ENCODE measurements at places on chromosomes 6 and 20. TPM values are rescaled to one million over a fixed set of nuclear protein-coding genes. Genes with fewer than 3 reads are reported as not detected.

Gene CRNKL1
- total RNA-seq, result 30.0 TPM

Gene DNAH8
- total RNA-seq, result 0.12 TPM

Gene TMEM200A
- total RNA-seq, result 13.6 TPM

Gene SIRPB1
- 0.96 TPM for total RNA-seq

Gene TMEM217
- 2.5 TPM for total RNA-seq

Gene SLC44A4
- total RNA-seq, result 17.5 TPM

Gene OR12D3
- total RNA-seq, result not detected

Gene FOXF2
- not detected for total RNA-seq

DNA sequence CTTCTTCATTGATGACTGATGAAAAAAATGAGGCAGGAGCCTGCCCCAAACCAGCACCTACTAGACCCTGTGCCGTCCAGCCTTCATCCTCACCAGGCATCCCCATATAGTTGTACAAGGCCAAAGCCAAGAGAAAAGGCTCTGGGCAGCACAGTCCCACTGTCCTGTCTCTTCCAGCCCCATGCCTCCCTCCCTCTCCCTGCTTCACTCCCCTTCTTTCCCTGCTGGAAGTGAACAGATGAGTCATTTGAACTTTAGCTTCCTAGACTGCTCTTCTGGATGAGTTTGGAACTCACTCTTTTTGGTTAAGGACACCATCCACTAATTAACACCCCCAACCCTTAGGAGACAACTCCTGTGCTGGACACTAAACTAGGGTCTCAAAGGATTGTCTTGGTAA is 235.2 kb downstream of the LRFN2 start:
- no peak overlapping the region for H3K4me3 ChIP-seq
- H3K36me3 ChIP-seq, result no peaks in the 10 kb centered on the region
- peaks cover 2% of the 10 kb centered on the region for H3K27me3 ChIP-seq
- peaks cover under 1% of the 10 kb centered on the region for H3K4me1 ChIP-seq
- DNase-seq, result peak; percentile 1

DNA sequence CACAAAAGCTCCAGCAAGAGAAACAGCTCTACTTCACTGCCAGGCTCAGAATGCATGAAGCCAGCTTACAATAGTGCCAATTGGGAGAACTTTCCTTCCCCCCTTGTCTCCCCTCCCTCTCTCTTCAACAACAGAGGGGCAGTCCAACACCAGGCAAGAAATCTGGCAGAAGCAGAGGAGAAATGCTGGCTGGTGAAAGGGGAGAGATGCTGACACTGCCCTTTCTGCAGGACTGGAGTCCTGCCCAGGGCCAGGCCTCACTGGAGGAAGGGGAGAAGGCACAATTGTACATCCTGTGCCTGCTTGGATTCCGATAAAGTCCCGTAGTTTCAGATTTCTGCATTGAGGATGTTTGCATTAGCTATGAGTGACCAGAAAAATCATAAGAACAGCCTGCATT is 148.6 kb downstream of the LRRC1 start:
- peaks cover 4% of the 10 kb centered on the region for H3K27me3 ChIP-seq
- H3K36me3 ChIP-seq, result peaks cover 1% of the 10 kb centered on the region
- H3K27ac ChIP-seq, result no peak overlapping the region
- no peak overlapping the region for H3K4me3 ChIP-seq
- H3K4me1 ChIP-seq, result no peaks in the 10 kb centered on the region

DNA sequence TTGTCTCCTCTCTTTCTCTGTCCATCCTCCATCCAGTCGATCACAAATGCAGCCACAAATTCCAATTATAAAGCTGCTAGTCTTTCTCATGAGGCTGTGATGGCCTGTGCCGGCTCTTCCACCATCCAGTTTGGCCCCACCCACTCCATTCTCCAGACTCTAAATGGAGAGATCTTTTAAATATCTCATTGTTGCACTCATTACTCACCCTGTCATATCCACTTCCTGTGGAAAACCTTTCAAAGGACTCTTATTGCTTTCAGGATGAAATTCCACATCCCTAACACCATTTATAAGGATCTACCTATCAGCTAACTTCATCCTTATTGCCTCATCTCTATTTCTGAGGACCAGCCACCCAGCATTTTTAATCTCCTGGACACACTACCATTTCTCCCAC is 70.6 kb downstream of the NRN1 start:
- peaks cover 3% of the 10 kb centered on the region for H3K27me3 ChIP-seq
- H3K4me1 ChIP-seq, result no peaks in the 10 kb centered on the region
- DNase-seq, result no peak
- no peak overlapping the region for H3K27ac ChIP-seq
- H3K4me3 ChIP-seq, result no peak overlapping the region

- peaks cover 17% of the 10 kb centered on the region for H3K4me1 ChIP-seq
- H3K4me3 ChIP-seq, result no peak overlapping the region
- no peak overlapping the region for H3K27ac ChIP-seq
- DNase-seq, result no peak
- H3K36me3 ChIP-seq, result no peaks in the 10 kb centered on the region
- peaks cover 33% of the 10 kb centered on the region for H3K27me3 ChIP-seq
Observed at GRCh38 chr20:58546756-58547622, 31.8 kb upstream of the APCDD1L start.

DNA sequence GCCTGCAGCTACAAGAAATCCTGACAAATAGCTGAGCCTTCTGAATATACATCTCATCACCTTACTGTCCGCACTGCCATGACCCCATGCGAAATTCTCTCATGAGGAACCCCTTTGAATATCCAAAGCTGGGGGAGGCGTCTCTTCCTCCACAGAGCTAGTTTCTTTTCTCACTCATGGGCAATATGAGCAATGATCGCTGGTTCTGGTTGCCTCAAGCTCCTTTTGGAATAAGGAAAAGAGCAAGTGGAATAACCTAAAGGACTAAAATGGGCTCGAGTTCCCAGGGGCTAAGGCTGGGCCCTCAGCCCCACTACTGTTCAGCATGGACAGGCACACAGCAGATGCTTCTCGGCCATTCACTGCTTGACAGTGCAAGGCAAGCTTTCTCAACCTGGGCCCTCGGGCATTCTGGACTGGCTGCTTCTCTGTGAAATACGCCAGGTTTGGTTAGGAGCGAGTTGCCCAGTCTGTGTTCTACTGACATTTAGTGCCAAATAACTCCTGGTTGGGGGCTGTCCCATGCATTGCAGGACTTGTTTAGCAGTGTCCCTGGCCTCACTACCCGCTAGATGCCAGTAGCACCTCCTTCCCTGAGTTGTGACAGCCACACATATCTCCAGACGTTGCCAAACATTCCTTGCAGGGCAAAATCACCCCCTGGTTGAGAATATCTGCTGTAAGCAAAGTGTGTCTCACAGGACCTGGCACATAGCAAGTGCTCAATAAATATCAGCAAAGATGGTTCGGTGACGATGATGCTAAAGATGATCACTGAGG is 156.8 kb downstream of the CEBPB start:
- H3K36me3 ChIP-seq, result no peaks in the 10 kb centered on the region
- no peaks in the 10 kb centered on the region for H3K4me1 ChIP-seq
- H3K4me3 ChIP-seq, result no peak overlapping the region
- peaks cover 5% of the 10 kb centered on the region for H3K27me3 ChIP-seq
- no peak overlapping the region for H3K27ac ChIP-seq

- H3K27ac ChIP-seq, result no peak overlapping the region
- H3K27me3 ChIP-seq, result peaks cover 7% of the 10 kb centered on the region
- H3K4me1 ChIP-seq, result no peaks in the 10 kb centered on the region
- H3K36me3 ChIP-seq, result no peaks in the 10 kb centered on the region
Observed at GRCh38 chr20:1061484-1062221, 56.7 kb upstream of the PSMF1 start.

DNA sequence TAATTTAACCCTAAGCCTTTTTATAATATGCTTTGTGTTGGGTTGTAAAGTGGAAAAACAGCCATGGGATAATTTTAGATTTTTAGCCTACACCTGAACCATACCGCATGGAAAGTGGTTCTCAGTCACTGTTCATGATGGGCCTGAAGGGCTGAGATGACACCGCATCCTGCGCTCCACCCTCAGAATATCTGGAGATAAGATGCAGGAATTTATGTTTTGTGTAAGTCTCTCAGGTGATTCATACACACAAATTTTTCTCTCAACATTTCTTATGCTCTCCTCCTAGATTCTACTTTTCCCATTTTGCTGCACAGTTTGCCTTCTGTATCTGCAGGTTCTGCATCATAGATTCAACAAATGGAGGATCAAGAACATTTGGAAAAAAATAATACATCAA is 191.3 kb upstream of the PHACTR1 start:
- DNase-seq, result no peak
- peaks cover 8% of the 10 kb centered on the region for H3K27me3 ChIP-seq
- H3K36me3 ChIP-seq, result peaks cover 2% of the 10 kb centered on the region
- no peak overlapping the region for H3K4me3 ChIP-seq
- peaks cover 8% of the 10 kb centered on the region for H3K4me1 ChIP-seq

- no peak overlapping the region for H3K27ac ChIP-seq
- no peak overlapping the region for H3K4me3 ChIP-seq
- H3K4me1 ChIP-seq, result no peaks in the 10 kb centered on the region
- H3K36me3 ChIP-seq, result no peaks in the 10 kb centered on the region
- H3K27me3 ChIP-seq, result peaks cover 4% of the 10 kb centered on the region
Observed at GRCh38 chr20:9490631-9491030, 23.8 kb upstream of the LAMP5 start.

GRCh38 chr6:17064975-17065374 is 36.9 kb upstream of the STMND1 start:
- no peak for DNase-seq
- no peak overlapping the region for H3K4me3 ChIP-seq
- no peaks in the 10 kb centered on the region for H3K4me1 ChIP-seq
- no peak overlapping the region for H3K27ac ChIP-seq

GRCh38 chr6:49001856-49002541 is 461.1 kb downstream of the MMUT start:
- H3K27ac ChIP-seq, result peak overlapping the region; percentile 49
- H3K36me3 ChIP-seq, result no peaks in the 10 kb centered on the region
- H3K4me1 ChIP-seq, result no peaks in the 10 kb centered on the region
- DNase-seq, result no peak

GRCh38 chr20:37327748-37328147 is 18.2 kb upstream of the SRC start:
- peaks cover 1% of the 10 kb centered on the region for H3K4me1 ChIP-seq
- H3K27me3 ChIP-seq, result no peaks in the 10 kb centered on the region
- no peak overlapping the region for H3K4me3 ChIP-seq
- no peak overlapping the region for H3K27ac ChIP-seq
- H3K36me3 ChIP-seq, result peaks cover under 1% of the 10 kb centered on the region

GRCh38 chr20:59804347-59804746 is 129.1 kb downstream of the SYCP2 start:
- no peak overlapping the region for H3K4me3 ChIP-seq
- peaks cover 7% of the 10 kb centered on the region for H3K4me1 ChIP-seq
- H3K27me3 ChIP-seq, result peaks cover 11% of the 10 kb centered on the region
- no peak overlapping the region for H3K27ac ChIP-seq
- no peaks in the 10 kb centered on the region for H3K36me3 ChIP-seq

DNA sequence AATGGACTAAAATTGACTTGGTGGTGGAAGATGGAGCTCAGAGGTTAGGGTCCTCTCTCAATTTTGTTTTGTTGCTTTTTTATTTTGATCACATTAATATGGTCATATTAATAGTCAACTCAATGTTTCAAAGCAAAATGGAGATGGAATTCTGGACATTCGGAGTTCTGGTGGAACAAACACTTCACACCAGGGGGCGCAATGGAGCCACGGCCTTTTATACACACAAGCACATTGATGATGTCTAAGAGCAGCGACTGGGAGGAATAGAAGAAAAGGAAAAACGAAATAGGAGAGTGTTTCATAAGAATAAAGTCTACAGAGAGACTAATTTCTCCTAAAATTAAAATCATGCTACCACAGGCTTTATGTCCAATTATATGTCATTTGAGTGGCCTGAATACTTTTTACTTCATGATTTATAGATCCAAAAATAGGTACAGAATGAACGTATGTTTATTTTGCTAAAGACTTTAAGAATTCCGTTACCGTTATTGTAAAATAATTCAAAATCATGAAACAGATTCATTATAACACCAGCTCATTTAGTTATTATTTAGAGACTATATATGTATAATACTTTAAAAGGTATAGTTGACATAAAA is 197.6 kb upstream of the SASH1 start:
- DNase-seq, result peak; percentile 36
- no peaks in the 10 kb centered on the region for H3K27me3 ChIP-seq
- no peak overlapping the region for H3K4me3 ChIP-seq

DNA sequence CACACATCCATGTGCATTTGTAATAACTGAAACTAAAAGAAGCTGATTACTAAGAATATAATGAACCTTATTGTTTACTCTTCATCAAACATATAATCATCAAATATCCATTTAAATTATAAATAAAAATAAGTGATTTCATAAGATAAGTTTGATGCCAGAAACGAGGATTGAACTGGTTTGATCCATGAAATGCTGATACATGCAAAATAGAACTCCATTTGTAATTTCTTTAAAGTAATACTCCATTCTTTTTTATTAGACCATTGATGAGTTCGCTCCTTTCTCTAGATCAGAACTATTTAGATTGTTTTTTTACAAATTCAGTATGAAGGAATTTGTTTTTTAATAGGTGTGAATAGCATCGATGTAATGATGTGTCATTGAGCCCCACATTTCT is 57.6 kb downstream of the EYS start:
- no peak overlapping the region for H3K27ac ChIP-seq
- no peaks in the 10 kb centered on the region for H3K27me3 ChIP-seq
- H3K4me1 ChIP-seq, result peaks cover 1% of the 10 kb centered on the region
- no peak for DNase-seq
- peaks cover 4% of the 10 kb centered on the region for H3K36me3 ChIP-seq

DNA sequence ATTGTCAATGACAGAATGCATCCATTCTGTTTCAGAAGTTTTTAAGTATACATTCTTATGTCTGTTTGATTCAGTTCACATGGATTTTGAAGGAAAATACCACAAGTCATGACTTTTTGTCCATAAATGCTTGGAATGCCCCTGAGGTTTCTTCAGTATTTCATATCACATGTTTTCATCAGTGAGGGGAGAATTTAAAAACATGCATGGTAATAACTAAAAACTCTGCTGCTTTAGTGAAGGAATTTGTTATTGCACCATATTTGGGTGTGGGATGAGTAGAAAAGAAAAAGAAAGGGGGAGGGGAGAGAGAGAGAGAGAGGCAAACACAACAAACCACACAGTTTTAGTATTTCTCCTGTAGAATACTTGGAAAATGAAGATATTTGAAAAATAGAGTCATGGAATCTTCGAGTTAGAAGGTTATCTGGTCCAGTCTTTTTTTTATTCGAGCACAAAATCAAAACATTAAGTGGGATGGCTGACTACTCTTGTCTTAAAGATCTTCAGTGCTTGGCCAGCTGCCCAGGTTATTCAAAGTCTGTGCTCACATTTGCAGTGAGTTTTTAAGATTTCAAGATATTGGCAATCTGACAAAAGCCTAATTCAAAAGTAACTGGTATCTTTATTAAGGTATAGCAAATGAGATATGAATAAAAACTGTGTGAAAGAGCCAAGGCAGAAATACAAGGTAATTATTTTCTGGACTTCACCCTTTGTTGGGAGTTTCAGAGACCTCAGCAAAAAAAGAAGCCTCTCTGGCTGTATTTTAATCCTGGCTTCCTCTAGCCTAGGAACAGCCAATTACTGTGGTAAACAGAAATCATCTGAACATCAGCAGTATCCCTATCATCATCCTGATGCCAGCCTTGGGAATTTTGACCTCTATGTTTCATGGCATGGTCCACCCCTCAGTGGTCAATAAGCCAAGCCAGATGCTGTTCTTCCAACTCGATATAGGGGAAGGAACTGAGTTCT is 687.9 kb upstream of the CITED2 start:
- no peaks in the 10 kb centered on the region for H3K4me1 ChIP-seq
- H3K4me3 ChIP-seq, result no peak overlapping the region
- no peak overlapping the region for H3K27ac ChIP-seq
- DNase-seq, result no peak
- H3K27me3 ChIP-seq, result no peaks in the 10 kb centered on the region
- no peaks in the 10 kb centered on the region for H3K36me3 ChIP-seq

All from progenitor cell of endocrine pancreas (in vitro differentiated cells).